ENCODE measurements at places on chromosomes 13 and 19.

DNA sequence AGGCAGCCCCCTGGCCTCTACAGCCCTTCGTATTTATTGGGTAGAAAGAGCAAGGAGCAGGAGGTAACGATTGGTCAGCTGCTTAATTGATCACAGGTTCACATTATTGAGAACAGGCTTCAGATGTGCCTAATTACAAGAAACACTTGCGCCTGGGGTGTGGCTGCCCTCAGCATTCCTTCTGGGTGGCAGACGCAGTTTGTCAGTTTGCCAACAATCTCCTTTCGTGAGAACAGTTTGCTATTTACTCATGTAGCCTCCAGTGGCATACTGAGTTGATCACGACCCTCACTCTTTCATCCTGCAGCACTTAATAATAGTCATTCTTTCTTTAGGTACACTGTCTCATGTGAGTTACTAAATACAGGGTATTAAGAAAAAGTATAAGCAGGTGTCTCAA, 985.6 kb downstream of the SLITRK5 start:
- no peaks in the 10 kb centered on the region for H3K27me3 ChIP-seq
- H3K4me3 ChIP-seq, result no peak overlapping the region
- no peak for DNase-seq
- no peaks in the 10 kb centered on the region for H3K4me1 ChIP-seq

DNA sequence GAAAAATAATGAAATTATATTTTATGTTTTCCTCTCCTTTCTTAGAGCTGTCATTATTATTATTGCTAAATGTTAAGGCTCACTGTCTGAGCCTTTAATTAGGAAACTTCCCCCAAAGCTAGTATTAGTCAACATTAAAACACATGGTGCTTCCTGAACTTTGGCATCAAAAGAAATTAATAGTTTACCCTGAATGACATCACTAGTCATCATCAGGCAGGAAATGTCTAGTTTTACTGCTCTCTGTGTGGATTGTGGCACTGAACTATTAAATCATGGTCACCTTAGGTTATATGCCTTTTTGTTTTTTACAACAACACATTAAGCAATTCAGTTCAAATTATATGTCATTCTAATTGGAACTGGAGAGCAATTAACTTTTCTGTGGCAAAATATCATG, 595.5 kb downstream of the SLITRK1 start:
- no peak overlapping the region for H3K4me3 ChIP-seq
- H3K4me1 ChIP-seq, result no peaks in the 10 kb centered on the region
- H3K36me3 ChIP-seq, result no peaks in the 10 kb centered on the region

- H3K4me3 ChIP-seq, result no peak overlapping the region
- DNase-seq, result no peak
- H3K27ac ChIP-seq, result no peak overlapping the region
- no peaks in the 10 kb centered on the region for H3K4me1 ChIP-seq
Observed at GRCh38 chr13:38657191-38657590, 29.7 kb upstream of the FREM2 start.

DNA sequence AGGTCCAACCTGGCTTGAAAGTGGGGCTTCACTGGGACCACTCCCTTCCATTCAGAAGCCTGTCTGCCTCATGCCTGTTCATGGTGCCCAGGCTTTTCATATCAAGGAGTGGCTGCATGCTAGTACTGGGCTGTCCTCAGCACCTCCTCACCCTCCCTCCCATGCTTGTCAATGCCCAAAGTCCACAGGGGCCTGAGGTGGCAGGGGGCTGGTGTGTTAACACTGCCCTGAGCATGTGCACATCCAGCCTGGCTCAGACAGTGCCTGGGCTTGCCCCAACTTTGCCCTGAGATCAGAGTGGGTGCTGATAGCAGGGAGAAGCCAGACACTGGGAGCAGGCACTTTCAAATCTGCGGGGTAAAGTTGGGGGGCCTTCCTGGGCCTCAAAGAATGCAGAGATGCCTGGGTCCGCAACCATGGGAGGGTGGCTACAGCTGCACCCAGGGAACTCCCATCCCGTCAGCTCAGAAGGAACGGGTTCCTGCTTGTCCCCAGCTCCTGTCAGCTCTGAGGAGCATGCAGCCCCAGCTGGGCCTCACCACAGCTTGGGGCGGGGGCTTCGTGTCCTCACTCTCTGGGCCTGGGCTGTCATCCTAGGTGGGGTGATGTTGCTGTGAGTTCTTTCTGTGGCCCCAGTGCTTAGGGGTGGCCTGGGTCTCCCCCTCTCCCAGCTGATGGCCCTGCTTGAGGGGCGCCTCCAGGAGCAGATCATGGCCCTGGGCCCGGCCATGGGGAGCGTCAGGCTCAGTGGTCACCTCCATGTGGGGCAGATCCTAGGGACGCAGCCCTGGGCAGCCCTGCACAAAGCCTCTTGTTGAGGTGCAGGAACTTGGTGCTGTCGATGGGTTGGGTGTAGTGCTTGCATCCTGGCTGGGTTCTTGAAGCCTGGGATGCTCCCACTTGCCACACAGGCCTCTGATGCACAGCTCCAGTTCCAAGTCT, 830.6 kb upstream of the SLITRK5 start:
- no peak overlapping the region for H3K4me3 ChIP-seq
- H3K27me3 ChIP-seq, result no peaks in the 10 kb centered on the region
- H3K4me1 ChIP-seq, result no peaks in the 10 kb centered on the region
- no peak overlapping the region for H3K27ac ChIP-seq

GRCh38 chr13:55038230-55038629, 2009.6 kb downstream of the OLFM4 start:
- no peaks in the 10 kb centered on the region for H3K4me1 ChIP-seq
- no peak overlapping the region for H3K4me3 ChIP-seq
- H3K36me3 ChIP-seq, result no peaks in the 10 kb centered on the region
- no peak overlapping the region for H3K27ac ChIP-seq
- H3K27me3 ChIP-seq, result no peaks in the 10 kb centered on the region
- no peak for DNase-seq

DNA sequence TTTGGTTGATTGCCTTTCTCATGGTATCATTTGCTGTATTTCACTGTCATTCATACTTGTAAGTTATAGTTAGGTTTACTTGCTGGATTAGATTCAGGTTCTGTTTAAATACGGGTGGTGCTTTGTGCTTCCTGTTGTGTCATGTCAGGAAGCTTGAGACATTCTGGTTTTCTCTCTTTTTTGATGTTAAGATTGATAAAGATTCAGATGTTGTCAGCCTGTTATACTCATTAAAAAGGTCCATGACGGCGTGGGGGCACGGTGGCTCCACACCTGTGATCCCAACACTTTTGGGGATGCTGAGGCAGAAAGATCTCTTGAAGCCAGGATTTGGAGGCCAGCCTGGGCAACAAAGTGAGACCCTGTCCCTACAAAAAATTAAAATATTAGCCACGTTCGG, 45.7 kb downstream of the NAA16 start:
- H3K27me3 ChIP-seq, result no peaks in the 10 kb centered on the region
- peak overlapping the region; percentile 34 for H3K27ac ChIP-seq
- DNase-seq, result no peak
- no peaks in the 10 kb centered on the region for H3K36me3 ChIP-seq
- H3K4me3 ChIP-seq, result no peak overlapping the region

GRCh38 chr19:1540365-1540925, 16.6 kb downstream of the PLK5 start:
- no peaks in the 10 kb centered on the region for H3K4me1 ChIP-seq
- no peaks in the 10 kb centered on the region for H3K36me3 ChIP-seq
- no peak overlapping the region for H3K4me3 ChIP-seq
- DNase-seq, result no peak
- H3K27ac ChIP-seq, result no peak overlapping the region

DNA sequence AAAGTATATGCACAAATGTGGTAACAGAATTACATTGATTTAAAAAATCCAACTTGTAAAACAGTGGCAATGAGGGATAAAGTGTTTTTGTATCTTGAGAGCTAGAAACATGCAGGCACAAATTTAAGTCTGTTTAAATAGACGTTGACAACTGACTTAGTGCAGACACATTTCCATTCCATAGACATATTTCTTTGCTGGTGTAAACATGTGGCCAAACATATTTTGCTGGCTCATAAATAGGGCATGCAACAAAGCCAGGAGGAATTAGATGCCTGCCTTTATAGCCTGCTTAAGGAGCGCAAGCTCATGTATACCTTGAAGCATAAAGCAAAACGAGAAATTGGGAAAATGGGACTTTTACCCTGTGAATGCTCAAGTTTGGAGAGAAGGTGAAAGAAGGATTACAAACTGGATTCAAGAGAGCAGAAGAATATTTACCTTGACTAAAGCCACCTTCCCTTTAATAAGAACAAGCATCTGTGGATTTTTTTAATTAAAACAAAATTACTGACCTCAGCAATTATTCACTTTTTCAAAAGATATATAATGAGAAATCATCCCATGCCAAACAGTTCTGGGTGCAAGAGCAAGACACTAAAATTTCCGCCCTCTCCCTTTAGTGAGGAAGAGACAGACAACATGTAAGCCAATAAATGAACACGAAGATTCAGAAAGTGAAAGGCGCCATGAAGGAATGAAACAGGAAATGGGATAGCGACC, 71.0 kb downstream of the DCT start:
- H3K36me3 ChIP-seq, result no peaks in the 10 kb centered on the region
- no peak overlapping the region for H3K4me3 ChIP-seq
- no peaks in the 10 kb centered on the region for H3K4me1 ChIP-seq
- DNase-seq, result no peak

DNA sequence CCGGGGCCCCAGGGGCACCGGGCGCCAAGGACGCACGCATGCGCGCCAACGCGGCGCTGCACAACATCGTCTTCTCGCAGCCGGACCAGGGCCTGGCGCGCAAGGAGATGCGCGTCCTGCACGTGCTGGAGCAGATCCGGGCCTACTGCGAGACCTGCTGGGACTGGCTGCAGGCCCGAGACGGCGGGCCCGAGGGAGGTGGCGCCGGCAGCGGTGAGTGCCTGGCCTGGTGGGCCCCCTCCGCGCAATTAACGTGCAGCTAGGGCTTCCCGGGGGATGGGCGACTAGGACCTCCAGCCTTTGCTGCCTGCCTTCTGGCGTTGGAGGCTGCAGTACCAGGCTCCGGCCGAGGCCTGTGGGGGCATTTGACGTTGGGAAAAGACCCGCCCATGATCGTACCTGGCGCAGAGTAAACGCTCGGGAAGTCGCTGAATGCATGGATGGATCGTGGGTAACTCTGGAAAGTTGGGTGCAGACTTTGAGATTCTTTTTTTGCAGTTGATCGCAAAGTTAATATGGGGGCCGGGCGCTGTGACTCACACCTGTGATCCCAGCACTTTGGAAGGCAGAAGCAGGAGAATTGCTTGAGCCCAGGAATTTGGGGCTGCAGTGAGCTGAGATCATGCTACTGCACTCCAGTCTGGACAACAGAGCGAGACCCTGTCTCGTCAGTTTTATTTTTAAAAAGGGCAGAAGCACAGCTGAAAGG, 7.3 kb downstream of the APC2 start:
- no peak for DNase-seq
- H3K27ac ChIP-seq, result no peak overlapping the region
- no peaks in the 10 kb centered on the region for H3K4me1 ChIP-seq
- peaks cover 39% of the 10 kb centered on the region for H3K27me3 ChIP-seq
- no peak overlapping the region for H3K4me3 ChIP-seq
- no peaks in the 10 kb centered on the region for H3K36me3 ChIP-seq

- H3K4me1 ChIP-seq, result no peaks in the 10 kb centered on the region
- H3K27me3 ChIP-seq, result no peaks in the 10 kb centered on the region
- peak within 1 kb of the TSS; percentile 46 for H3K27ac ChIP-seq
- peak within 1 kb of the TSS; percentile 48 for H3K4me3 ChIP-seq
- no peak for DNase-seq
Observed at GRCh38 chr19:42528354-42529247, at the start of gene CEACAM1. CEACAM1 (minus strand) TSS chr19:42528481; CDS start chr19:42528374, 107 bp downstream.

- no peak overlapping the region for H3K4me3 ChIP-seq
- no peak for DNase-seq
- no peaks in the 10 kb centered on the region for H3K27me3 ChIP-seq
- H3K4me1 ChIP-seq, result no peaks in the 10 kb centered on the region
- H3K27ac ChIP-seq, result no peak overlapping the region
Observed at GRCh38 chr13:19643652-19644051, 10.2 kb downstream of the MPHOSPH8 start.

DNA sequence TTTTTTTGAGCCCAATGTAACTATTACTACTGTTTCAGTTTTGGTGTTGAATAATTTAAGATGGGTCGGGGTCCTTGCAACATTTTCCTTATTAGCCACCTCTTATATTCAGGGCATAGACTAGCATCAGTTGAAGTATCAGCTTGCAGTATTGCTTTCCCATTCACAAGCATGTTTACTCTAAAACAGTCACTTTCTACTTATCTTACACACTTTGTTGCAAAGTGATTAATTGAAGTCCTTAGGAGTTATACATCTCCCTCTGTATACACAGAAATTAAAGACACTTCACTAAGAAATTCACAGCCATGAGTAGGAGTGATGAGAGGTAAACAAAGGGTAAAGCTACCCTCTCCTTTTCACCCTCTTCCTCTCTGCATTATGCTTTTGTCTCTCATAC, 27.6 kb downstream of the SLAIN1 start:
- H3K27me3 ChIP-seq, result no peaks in the 10 kb centered on the region
- no peak overlapping the region for H3K27ac ChIP-seq
- H3K4me3 ChIP-seq, result no peak overlapping the region
- H3K36me3 ChIP-seq, result no peaks in the 10 kb centered on the region

- no peaks in the 10 kb centered on the region for H3K27me3 ChIP-seq
- H3K4me3 ChIP-seq, result peak overlapping the region; percentile 77
- peaks cover 7% of the 10 kb centered on the region for H3K36me3 ChIP-seq
- peaks cover 71% of the 10 kb centered on the region for H3K4me1 ChIP-seq
- peak overlapping the region; percentile 91 for H3K27ac ChIP-seq
Observed at GRCh38 chr19:42280815-42281145, 11.7 kb downstream of the CIC start.

DNA sequence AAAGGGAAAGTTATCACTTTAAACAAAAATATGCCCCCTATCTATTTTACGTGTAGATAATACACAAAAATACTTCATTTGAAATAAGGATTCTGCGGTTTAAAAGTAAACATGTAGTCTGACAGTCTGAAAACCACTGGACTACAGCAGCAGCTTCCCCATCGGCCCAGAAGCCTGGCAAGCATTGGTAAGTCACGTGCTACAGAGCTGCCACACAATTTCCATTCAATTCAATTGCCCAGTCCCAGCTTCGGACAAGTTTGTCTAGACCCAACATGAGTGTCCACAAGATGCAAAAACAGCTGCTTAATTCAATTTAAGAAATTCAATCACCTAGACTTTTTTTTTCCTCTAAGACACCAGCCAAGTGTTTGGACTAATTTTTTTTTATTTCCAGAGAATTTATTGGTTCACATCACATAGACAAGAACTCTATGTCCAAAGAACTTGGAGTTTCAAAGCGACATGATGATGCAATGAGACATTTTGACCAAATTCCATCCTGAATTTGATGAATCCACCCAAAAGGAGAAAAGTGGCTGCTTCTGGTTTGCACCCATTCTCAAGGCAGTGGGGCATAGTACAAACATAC, 458.9 kb downstream of the COG6 start:
- no peaks in the 10 kb centered on the region for H3K36me3 ChIP-seq
- peaks cover 6% of the 10 kb centered on the region for H3K4me1 ChIP-seq
- no peaks in the 10 kb centered on the region for H3K27me3 ChIP-seq
- DNase-seq, result no peak
